ENCODE measurements at places on chromosomes 5 and 9.

- DNase-seq, result no peak
Measured at GRCh38 chr9:31629292-31629691, 755.2 kb upstream of the ACO1 start.

DNA sequence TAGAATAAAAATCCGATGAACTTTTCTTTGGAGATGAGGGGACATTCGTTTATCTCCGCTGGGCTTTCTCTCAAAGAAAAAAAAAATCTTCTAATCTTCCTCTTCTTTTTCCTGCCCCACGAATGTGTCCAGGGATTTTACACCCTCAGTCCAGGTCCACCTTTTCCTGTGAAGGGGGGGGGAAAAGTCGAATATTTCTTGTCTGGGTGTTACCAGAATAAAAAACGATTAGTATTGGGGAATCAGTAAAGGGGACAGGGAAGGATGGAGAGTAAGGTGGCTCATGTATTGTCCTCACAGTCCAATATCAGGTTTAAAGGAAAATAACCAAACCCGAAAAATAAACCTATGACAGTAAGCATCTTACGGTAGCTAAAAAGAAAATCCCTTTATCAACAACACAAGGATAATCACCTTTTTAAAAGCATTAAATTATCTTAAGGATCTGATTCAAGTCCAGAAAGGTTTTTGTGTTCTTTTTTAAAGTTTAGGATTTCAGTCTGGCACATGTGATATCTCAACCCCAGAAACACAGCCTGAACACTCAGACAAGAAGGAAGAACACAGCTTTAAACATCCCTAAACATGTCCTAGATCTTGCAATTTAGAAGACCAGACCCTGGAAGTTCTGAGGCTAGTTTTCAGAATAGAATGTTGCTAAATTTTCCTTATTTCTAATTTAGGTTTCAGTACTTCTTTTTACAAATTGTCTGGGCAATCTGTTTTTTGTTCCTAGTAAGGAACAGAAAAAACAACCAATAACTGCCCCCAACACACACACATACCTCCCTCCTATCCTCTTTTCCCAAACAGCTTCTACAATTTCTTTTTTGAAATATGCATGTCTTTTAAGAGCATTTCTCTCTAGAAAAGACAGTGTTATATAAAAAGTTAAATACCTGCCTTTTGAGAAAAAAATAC lies 1.2 kb downstream of the ZNF608 start:
- DNase-seq, result no peak

DNA sequence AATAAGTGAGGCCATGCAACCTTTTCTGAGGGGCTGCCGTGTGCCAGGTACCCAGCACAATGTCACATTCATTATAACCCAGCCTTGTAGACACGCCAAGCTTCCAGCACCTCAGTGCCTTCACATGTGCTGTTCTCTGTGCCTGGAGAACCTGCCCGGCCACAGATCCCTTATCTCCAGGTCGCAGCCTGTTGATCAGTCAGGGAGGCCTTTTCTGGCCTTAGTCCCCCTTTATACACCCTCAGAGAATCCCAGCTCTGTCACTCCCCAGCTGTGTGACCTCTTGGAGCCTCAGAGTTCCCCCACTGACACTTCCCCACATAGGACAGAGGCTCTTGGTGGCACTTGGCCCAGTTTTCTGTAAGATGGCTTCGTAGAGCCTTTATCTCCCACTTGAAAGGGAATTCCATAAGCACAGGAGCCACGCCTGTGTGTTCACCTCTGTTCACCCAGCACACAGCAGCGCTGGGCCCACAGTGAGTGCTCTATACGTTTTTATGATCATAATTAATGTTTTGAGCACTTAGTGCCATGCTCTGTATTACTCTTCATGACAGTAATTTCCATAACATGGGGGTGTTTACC lies 38.7 kb downstream of the NEURL1B start:
- DNase-seq, result no peak

DNA sequence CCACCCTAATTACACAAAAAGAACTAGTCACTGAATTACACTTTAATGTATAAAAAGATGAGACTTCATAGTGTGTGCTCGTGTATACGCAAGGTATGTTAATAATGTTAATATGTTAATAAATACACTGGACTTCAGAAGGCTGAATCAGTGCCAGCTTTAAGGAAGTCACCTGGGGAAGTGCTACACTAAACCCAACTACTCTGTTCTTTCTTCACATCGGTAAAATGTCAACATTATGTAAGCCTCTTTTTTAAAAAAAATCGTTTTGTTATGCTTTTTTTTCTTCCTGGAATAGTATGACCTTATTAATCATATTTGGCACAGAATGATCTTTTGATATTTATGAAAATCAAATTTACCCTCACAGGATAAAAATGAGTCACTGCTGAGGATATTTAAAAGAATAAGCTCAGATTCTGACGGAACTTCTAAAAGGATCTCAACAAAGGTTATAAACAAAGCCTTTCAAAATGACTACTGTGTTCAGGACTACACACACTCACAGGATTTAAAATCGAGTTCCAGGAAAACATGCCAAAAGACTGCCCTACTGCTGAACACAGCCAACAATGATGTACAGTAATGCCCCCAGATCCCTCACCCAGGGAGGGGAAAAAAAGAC lies 75.9 kb downstream of the AUH start:
- no peak for DNase-seq

DNA sequence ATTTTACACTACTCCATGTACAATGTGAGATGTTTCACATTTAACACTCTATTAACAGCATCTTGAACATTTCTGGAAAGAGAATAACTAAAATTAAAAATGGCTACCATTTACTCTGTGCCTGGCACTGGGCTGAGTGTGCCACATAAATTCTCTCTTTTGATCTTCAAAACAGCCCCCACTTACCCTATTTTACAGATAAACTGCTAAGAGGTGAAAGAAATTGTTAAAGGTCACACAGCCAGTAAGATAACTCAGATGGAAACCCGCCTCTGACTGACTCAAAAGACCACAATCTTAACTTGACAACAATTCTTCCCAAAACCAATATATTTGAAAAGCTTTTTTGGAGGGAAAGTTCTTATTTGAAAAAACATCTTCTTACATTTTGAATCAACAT lies 97.3 kb downstream of the MAPKAP1 start:
- DNase-seq, result no peak

GRCh38 chr5:119257613-119258012 lies 98.2 kb upstream of the TNFAIP8 start:
- DNase-seq, result no peak

DNA sequence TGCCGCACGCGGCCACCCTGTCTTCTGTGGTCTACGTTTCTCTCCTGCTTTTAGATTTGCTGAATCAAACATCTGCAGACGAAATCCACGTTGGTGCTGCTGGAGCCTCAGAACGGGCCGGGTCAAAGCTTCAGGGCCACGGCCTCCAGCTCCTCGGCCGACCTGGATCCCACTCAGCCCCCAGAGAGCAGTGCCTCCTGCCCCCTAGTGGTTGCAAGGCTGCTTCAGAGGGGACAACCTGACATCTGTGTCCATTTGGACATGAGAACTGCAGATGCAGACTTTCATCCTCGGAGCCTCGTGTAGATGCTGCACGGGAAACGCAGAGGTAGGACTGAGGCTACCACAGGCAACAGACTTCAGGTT lies 23.0 kb upstream of the SLC6A3 start:
- no peak for DNase-seq

GRCh38 chr9:2050236-2050635 lies 35.1 kb downstream of the SMARCA2 start:
- no peak for DNase-seq

DNA sequence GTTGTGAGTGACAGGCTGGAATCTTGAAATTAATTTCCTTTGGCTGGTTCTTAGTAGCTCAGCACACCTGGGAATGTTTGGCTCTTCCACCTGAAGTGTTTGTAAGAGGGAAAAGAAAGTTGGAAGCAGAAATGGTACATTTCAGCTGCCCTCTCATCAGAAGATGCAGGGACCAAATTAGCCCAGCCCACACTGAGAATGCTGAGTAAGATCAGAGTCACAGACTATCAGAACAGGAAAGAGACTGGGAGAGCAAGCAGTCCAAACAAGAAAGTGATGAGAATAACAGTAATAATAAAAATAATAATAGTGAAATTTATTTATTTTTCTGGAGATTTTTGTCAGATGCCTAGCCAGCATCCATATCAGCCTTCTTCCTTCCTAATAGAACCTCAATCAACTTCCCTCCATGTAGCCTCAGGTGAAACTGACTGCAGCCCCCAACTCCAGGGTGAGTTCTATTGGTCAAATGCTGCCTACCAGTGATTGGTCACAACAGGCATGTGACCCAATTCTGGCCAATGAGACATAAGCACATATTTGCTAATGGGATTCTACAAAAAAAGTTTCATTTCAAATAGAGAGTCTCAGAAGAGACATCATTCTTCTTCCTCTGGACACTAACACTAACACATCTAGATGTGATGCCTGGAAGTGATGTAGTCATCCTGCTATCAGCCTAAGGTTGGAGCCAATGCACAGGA lies 31.2 kb upstream of the ADRA1B start:
- DNase-seq, result no peak

GRCh38 chr5:167633931-167634341 lies 657.5 kb upstream of the WWC1 start:
- no peak for DNase-seq

GRCh38 chr5:56813302-56813701 lies 2.0 kb upstream of the MAP3K1 start:
- DNase-seq, result no peak

GRCh38 chr9:91978740-91979414 lies 28.8 kb upstream of the ROR2 start:
- DNase-seq, result no peak

- peak; percentile 35 for DNase-seq
Measured at GRCh38 chr9:20884985-20885593, 146.4 kb downstream of the HACD4 start.

- DNase-seq, result no peak
Measured at GRCh38 chr5:53472720-53473510, 7.5 kb upstream of the FST start.

GRCh38 chr9:22976454-22976853 lies 529.8 kb downstream of the DMRTA1 start:
- no peak for DNase-seq

DNA sequence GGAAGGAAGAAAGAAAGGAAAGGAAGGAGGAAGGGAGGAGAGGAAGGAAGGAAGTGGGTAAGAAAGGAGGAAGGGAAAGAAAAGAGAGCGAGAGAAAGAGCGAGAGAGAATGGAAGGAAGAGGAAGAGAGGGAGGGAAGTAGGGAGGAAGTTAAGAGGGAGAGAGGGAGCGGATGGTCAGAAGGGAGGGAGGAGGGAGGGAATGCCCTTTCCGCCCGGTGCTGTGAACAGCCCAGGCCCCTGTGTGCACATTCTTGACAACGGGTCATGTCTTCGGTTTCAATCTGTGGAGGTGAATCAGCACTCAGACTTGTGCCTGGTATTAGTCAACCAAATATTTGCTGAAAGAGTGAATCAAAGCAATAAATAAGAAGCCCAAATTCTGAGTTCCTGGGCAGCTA lies 39.2 kb downstream of the PRUNE2 start:
- DNase-seq, result no peak

GRCh38 chr5:161471211-161471950 lies 75.1 kb downstream of the GABRB2 start:
- DNase-seq, result no peak

GRCh38 chr9:136055715-136056545 lies 39.2 kb downstream of the NACC2 start:
- DNase-seq, result no peak

Measured in activated naive CD4-positive, alpha-beta T cell (primary cell).